T-helper 17 cell (primary cell): ENCODE measurements at places on chromosomes 12 and 14.
A peak's percentile ranks its signal among the peaks of the same experiment; 100 is the strongest.

GRCh38 chr12:63935361-63935760 is 90.9 kb downstream of the SRGAP1 start:
- DNase-seq, result no peak

DNA sequence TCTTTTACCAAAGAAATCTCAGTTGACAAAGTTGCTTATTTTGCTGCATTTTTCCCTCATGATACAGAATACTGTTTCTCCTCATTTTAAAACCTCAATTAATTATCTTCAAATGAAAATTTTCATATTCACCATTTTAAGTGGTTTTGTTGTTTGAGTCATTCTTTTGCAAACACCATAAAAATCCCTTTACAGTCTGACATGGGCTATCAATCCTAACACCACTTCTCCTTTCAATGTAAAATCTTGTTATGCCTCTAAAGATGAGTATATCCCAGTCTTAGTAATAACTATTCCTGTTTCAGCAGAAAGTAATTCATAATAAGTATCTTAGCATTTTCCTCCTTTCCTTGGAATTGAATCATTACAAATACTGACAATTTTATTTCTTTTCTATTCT is 192.2 kb downstream of the SYT1 start:
- no peak for DNase-seq

GRCh38 chr14:21032326-21033132 is 2.1 kb downstream of the RNASE13 start:
- no peak for DNase-seq

GRCh38 chr12:132116709-132117557 is 27.2 kb downstream of the DDX51 start:
- DNase-seq, result no peak

- DNase-seq, result no peak
Observed at GRCh38 chr12:109504068-109504467, 26.6 kb downstream of the UBE3B start.

DNA sequence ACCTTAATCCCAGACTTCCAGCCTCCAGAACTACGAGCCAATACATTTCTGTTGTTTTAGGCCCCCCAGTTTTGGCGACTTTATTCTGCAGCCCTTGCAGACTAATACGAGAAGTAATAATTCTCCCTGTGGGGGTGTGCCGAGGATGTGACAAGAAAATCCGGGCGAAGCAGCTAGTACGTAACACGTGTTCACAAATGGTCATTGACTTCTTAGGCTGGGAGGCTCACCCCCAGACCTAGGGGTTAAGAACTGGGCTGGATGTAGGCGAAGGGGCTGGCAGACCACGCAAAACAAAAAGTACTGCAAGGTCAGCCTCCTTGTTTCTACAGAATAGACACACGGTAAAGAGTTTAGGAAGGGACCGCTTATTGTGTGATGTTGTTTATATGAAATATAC is 69.8 kb upstream of the ESRRB start:
- no peak for DNase-seq

DNA sequence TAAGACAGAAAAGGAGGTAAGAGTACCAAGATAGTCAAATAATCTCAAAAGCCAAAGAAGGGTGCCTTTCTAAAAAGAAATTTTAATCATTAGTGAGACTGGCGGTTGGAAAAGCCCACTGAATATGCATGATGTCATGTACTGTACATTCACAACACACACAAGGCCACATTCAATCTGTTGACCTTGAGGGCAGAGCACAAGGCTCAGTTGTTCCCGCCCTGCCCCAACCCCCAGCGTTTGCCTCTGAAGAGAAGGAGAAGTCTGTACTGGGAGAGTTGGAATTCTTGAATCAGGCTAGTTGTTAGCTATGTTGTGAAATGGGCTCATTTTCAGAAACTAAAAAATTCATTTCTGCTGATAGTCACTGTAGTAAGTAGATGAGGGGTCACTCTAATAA is 50.2 kb upstream of the NID2 start:
- no peak for DNase-seq

GRCh38 chr12:4445156-4446101 is at the start of gene FGF6:
Gene FGF6 (minus strand): TSS chr12:4445815. CDS start chr12:4445570, 245 bp downstream.
- DNase-seq, result no peak

DNA sequence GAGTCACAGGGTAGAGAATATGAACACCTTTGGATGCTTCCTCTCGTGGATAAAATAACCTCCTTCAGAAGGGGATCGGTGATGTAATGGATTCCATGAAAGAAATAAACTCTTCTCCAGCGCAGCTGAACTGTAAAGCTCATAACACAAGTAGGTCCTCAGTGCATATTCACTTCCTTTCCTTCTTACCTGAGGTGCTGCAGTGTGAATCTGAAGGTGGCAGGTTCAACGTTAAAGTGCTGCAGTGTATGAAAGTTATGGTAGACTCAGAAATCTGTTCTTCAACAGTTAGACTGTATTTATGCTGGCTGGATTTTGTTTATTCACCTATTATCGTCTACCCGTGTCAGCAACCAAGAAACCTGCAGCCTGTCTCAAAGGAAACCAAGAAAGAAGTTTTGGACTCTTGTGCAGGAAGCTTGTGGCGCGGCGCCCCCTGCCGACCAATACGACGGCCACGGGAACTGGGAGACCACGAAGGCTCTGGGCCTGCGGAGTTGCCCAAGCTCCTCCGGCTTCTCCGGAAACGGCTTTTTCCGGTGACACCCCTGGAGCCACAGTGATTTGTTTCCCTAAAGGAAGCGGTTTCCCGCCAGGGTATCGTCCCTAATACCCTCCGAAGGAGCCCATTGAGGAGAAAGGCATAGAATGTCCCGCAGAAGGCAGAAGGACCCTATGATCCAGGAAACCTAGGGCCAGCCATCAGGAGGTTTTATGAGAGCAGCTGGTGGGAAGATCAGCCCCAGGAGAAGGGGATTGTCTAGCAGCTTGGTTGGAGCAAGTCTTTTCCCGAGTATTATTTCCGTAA is 17.6 kb upstream of the RNASE3 start:
- peak; percentile 51 for DNase-seq
